ENCODE measurements at places on chromosomes 3 and 15. TPM values are rescaled to one million over a fixed set of nuclear protein-coding genes. Genes with fewer than 3 reads are reported as not detected.

DNA sequence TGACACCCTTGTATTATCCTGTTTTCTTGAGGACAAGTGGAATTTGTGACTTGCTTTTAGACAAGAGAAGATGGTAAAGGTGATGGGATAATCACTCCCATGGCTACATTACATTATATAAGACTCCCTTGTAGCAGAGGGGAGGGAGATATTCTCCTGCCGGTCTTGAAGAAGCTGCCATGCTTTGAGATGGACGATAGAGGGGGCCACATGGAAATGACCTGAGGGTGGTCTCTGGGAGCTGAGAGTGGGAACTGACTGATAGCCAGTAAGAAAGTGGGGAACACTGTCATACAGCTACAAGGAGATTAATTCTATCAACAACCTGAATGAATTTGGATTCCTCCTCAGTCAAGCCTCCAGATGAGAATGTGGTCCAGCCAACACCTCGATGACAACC is 540.1 kb downstream of the NTRK3 start:
- no peak for DNase-seq

GRCh38 chr15:37096558-37097143 is 3.7 kb downstream of the MEIS2 start:
- no peak for DNase-seq

AP3B2 gene
- 2.5 TPM for polyA plus RNA-seq

CCDC39 gene
- 7.3 TPM for polyA plus RNA-seq

NCEH1 gene
- 2.7 TPM for polyA plus RNA-seq

DNA sequence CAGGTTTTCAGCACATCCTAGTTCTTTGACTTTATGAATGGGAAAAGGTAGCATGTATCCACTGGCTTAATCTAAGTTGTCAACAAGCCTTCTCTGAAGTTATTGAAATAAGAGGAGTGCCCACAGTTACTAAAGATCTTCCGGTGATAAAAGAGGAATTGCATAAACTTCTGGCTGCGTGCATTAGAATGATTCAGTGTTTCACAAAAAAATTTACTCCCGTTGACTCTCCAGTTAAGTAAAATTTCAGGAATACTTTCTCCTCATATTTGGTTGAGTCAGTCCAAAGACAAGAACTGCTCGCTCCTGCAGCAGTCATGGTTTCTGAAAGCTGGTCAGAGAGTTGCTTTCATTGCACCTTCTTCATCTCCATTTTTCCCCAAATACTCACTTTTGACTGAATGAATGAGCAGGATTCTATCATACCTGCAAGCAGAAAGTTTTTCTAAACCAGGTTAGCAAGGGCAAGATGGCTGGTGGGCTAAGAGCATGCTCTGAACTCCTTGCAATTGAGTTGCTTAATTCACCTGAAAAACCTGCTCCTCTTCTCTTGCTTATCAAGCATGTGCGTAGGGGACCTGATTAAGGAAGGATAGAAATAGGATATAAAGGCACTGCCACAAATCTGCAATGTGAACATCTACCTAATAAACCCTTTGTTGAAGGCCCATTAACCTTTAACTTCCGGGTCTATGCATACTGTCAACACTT is 64.2 kb upstream of the TIMP4 start:
- no peak for DNase-seq

SPRED1 gene
- polyA plus RNA-seq: 41.3 TPM

DNA sequence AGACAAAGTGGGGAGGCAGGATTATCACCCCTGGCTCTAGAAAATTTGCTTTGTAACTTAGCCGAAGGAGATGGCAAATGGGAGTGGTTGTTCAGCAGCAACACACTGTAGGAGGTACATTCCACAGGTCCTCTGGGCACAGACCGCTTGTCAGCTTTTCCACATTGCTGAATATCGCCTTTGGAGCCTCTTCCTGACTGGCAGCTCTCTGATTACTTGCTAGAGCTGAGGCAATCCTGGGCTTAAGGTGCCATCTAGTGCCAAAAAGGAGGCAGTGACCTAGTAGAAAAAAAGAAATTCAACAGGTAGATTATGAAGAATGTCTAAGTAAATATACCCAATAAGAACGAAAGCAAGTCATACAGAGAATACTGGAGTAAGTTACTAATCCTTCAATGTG is 13.1 kb upstream of the SCN5A start:
- no peak for DNase-seq

GPR176 gene
- 3.3 TPM for polyA plus RNA-seq

VGLL3 gene
- polyA plus RNA-seq: 23.5 TPM

DNA sequence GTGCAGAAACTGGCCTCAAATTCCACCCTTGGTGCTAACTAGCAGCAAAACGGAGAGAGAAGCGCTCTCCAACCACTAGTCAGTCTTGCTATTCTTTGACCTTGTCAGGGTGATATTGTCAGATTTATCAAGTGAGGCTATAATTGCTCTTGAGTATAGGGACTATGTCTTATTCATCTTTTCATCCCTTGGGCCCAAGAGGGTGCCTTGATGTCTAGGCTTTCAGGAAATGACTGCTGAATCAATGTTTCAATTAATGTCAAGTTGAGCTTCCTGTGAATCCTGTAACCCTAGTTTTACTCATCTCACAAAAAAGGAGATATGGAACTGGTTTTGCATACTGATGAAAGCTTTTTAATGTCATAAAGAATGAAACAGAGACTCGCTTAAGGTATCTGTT is 701.3 kb downstream of the EDEM1 start:
- no peak for DNase-seq

INO80 gene
- 21.0 TPM for polyA plus RNA-seq

GRCh38 chr15:99336794-99337193 is 85.5 kb downstream of the LRRC28 start:
- DNase-seq: no peak

TYRO3 gene
- polyA plus RNA-seq: 46.9 TPM

DNA sequence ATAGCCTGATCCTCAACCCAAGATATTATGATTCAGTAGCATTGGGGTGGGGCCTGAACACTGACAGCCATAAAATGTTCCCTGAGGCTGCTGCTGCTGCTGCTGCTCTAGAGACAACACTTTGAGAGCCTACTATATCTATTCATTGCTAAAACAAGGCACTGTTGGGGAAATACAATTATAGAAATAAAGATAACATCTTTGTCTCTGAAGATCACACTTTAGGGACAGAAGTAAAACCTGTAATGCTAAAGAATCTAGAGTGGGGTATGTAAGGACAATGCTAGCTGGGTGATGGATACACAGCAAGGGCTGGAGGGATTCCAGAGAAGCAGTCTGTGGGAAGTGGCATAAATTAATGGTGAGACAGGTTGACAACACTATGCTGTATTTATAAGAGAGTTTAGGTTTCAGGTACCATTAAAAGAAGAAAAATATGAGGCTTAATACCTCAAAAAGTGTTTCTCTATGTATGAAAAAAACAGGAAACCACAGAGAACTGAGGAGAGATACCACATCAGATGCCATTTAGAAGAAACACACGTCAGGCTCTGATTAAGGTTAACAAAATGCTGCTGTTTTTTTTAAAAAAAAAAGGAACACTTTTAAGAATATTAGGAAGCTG is 115.9 kb downstream of the CBLB start:
- no peak for DNase-seq

SLC6A20 gene
- polyA plus RNA-seq: 0.60 TPM

- DNase-seq: no peak
These were observed 196.5 kb upstream of the SLC2A2 start for GRCh38 chr3:171222995-171223394.

GRCh38 chr15:79989682-79990081 is 18.7 kb upstream of the BCL2A1 start:
- no peak for DNase-seq

CNTN4 gene
- 7.1 TPM for polyA plus RNA-seq

DNA sequence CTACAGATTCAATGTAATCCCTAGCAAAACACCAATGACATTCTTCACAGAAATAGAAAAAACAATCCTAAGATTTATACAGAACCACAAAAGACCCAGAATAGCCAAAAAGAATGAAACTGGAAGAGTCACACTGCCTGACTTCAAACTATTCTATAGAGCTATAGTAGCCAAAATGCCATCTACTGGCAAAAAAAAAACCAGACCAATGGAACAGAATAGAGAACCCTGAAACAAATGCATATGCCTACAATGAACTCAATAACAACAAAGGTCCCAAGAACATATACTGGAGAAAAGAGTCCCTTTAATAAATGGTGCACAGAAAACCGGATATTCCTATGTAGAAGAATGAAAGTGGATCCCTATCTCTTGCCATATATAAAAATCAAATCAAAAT is 19.8 kb downstream of the PDCD10 start:
- no peak for DNase-seq

CIP2A gene
- 22.4 TPM for polyA plus RNA-seq

DNA sequence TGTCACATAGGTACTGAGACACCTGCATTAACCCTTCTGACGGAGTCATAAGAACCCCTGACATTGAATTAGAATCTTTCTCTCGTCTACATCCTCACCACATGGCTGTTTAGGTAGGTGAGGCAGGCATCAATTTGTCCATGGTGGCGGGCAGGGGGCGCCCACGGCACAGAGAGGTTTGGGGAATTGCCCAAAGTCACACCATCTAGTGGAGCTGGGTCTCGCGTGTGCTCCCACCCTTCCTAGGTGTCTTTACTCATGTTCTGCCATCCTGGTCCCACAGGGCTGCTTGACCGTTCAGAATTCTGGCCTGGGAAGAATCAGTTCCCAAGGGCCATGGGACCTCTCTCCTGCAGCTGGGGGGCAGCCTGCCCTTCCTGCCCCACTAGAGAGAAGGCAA is 14.7 kb upstream of the DLL4 start:
- no peak for DNase-seq

- DNase-seq: no peak
These were observed 174.5 kb downstream of the MEIS2 start for GRCh38 chr15:36925653-36926426.

DNA sequence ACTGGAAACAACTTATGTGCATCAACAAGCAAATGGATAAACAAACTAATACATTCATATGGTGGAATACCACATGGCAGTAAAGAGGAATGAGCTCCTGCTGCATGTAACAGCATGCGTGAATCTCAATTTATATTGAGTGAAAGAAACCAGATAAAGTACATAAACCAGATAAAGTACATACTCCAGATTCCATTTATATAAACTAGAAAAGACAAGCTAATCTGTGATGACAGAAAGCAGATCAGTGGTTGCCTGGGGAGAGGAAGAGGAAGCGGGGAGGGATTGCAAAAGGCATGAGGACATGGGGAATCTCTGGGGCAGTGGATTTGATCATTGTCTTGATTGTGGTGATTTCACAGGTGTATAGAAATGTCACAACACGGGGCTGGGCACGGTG is 34.2 kb downstream of the LIMD1 start:
- no peak for DNase-seq

- no peak for DNase-seq
These were observed 426.2 kb upstream of the BCHE start for GRCh38 chr3:166263460-166263859.

DNA sequence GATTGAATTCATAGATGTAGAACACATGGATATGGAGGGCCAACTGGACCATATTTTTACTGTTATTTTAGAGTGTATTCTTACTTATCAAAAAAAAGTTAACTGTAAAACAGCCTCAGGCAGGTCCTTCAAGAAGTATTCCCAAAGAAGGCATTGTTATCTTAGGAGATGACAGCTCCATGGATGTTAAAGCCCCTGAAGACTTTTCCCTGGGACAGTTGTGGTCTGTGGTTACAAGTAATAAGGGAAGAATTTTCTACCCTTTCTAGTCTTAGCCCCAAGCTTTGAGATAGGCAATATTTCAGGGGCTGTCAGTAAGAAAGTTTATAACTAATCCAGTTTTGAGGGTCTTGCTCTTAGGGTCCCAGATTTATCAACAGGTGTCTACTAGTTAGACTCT is 62.5 kb downstream of the LRRC49 start:
- no peak for DNase-seq

CNTN3 gene
- 47.3 TPM for polyA plus RNA-seq

- DNase-seq: no peak
These were observed 59.4 kb downstream of the DENND4A start for GRCh38 chr15:65732698-65733097.

DNA sequence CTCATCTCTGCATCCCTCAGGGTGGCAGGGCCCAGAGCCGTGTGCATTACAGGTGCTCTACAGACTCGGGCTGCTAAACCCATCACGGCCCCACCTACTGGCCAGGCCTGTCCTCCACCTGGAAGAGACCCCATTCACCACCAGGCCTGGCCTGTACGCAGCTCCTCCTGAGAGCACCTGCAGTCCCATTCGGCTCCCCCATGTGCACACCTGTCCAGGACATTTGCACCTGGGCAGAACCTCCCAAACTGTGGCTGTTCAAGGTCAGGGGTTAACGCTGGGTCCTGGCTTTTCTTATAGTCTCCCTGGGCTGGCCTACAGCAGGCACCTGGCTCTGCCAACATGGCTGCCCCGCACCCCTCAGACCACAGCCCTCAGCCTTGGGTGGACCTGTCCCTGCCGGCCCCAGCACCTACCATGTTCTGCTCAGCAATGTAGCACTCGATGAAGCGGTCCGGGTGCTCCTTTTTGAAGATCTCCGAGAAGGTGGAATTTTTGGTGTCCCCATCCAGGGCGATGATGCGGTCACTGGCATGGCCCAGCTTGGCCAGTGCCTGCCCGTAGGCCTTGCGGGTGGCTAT is 25.7 kb downstream of the TKT start:
- DNase-seq: no peak

- DNase-seq: no peak
These were observed 41.9 kb downstream of the ABHD2 start for GRCh38 chr15:89130201-89130600.

DNA sequence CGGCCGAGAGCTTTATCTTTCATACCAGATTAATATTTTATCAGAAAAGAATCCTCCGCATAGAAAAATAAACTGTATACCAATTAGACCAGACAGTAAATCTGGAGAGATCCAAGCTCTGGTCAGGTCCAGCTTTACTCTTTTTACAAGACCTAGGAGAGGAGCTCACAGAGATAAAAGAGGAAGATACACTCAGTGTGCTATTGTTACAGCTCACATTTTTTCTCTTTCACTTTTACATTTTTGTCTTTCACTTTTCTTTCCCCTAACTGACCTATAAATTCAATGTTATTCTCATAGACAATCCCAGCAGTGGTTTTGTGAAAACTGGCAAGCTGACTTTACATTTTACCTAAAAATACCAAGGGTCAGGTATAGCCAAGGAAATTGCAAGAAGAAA is 55.8 kb downstream of the GUCA1C start:
- DNase-seq: no peak

BTLA gene
- polyA plus RNA-seq: 0.81 TPM

TNFAIP8L3 gene
- 4.3 TPM for polyA plus RNA-seq

GRCh38 chr3:43074901-43075689 is 30.8 kb downstream of the POMGNT2 start:
- DNase-seq: no peak

DNA sequence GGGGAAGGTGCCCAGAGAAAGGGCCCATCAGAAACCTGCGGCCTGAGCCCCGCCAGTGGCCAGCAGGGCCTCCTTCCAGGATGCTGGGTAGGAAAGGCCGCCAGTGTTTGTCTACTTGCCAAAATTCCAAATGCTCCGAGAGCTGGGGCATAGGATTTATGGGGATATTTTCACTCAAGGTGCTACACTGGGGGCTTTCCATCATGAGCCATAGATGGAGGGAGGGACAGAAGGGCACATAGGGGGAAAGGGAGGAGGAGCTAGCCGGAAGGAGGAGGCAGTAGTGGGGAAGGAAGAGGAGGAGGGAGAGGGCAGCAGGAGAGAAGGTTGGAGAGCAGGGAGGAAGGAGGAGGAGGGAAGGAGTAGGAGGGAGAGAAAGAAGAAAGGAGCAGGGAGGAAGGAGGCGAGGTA is 494.7 kb upstream of the PROK2 start:
- DNase-seq: no peak

- no peak for DNase-seq
These were observed 183.2 kb downstream of the NTRK3 start for GRCh38 chr15:88073391-88073691.

GOLGA8S gene
- 1.4 TPM for polyA plus RNA-seq

- no peak for DNase-seq
These were observed 763 bp downstream of the KBTBD8 start for GRCh38 chr3:66998904-66999235.

GHSR gene
- not detected for polyA plus RNA-seq

Data from right lung (tissue), 10 donors.